ENCODE measurements at places on chromosomes 7 and 10.

DNA sequence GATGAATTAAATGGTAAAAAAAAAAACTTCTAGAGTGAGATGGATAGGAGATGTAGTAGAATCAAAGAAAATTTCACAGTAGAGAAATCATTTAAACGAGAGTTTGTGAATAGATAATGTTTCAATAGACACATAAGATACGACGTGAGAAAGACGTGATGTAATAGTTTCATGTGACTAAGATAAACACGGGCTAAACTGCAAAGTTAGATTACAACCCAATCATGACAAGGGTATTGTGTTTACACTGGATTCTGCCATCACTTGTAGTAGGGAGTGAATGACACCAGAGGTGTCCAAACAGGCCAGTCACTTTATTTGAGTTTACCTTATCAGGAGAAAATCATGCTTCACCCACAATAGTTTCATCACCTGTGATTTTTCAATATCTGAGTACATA lies 21.6 kb downstream of the SEMA3D start:
- no peak for DNase-seq

DNA sequence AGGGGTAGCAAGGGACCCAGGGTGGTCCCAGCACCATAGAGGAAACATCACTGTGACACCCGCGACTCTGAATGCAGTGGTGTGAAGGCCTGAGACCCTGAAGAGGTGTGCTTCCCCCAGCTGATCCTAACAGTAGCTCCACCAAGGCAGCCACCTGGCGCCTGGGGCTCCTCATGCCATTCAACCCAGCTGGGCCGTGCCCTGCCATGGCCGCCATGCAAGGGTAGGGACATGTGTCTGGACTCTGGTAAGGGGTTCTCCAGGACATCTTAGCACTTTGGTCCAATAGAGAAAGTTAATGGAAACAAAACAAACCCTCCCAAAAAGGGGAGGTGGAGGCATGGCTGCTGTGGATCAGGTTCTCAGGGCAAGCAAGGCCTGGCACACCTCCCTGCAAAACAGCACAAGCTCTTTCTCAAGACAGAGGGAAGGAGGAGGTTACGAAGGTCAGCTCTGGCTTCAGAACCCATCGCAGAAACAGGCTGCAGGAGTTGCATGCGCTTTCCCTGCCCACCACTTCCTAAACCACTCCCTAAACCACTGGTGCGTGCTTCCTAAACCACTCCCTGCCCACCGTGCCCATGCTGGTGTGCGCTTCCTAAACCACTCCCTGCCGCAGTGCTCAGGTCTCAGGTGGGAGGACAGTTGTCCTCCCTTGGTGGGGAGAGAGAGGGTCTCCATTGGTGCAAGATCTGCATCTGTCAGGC lies 108.7 kb downstream of the LARP4B start:
- DNase-seq: no peak

- no peak for DNase-seq
Observed at GRCh38 chr10:10828623-10829022, 189.0 kb upstream of the CELF2 start.

- DNase-seq: no peak
Observed at GRCh38 chr7:55251911-55252310, 113.2 kb upstream of the LANCL2 start.

DNA sequence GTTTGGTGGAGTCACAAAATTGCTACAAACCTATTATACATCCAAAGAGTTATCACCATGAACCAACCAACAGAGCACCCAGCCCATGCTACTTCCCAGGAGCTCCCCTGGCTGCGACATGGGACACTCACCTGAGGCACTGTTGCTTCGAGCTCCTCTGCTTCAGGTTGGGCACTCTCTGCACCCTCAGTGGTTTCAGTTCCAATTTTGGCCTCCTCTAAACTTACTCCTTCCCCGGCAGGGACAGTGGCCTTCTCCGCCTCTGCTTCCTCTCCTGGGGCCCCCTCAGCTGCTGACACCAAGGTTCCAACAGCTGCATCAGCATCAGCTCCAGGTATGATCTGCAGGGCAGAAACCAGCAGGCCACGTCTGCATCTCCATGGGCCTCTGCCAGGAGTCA lies 120.4 kb upstream of the TARP start:
- no peak for DNase-seq

- no peak for DNase-seq
Observed at GRCh38 chr7:76257973-76258372, 44.5 kb upstream of the HSPB1 start.

- peak; percentile 79 for DNase-seq
Observed at GRCh38 chr7:81846398-81846797, 76.6 kb upstream of the HGF start.

DNA sequence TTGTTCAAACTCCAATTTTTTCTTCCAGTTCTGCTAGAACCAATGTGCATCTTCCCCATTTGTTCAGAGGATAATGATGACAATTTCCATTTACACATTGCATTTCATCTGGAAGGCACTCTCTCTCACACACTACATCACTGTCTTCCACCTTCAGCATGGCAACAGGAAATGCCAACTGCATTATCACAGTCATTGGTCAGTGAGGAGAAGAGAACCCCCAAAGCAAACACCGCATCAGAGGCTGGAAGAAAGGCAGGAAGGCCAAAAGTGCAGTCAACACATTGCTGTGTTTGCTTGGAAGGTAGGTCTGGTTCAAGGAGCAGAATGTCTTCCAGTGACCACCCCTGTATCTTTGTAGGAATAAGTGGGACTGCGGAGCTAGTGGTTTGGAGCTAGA lies 192.2 kb upstream of the RHOBTB1 start:
- no peak for DNase-seq

GRCh38 chr10:24406809-24407483 lies 198.0 kb downstream of the KIAA1217 start:
- no peak for DNase-seq

All from fibroblast of mammary gland (primary cell).